CD4-positive, alpha-beta memory T cell (primary cell): ENCODE measurements at places on chromosomes 7 and 10. TPM values are rescaled to one million over a fixed set of nuclear protein-coding genes. Genes with fewer than 3 reads are reported as not detected.

GRCh38 chr7:71198887-71199286 is 66.9 kb downstream of the GALNT17 start:
- H3K27me3 ChIP-seq: no peaks in the 10 kb centered on the region
- H3K4me1 ChIP-seq: no peaks in the 10 kb centered on the region
- no peak overlapping the region for H3K27ac ChIP-seq

- no peaks in the 10 kb centered on the region for H3K36me3 ChIP-seq
- DNase-seq: no peak
- H3K4me3 ChIP-seq: no peak overlapping the region
- no peaks in the 10 kb centered on the region for H3K4me1 ChIP-seq
These were observed 40.0 kb upstream of the TRIL start for GRCh38 chr7:28998105-28998504.

DNA sequence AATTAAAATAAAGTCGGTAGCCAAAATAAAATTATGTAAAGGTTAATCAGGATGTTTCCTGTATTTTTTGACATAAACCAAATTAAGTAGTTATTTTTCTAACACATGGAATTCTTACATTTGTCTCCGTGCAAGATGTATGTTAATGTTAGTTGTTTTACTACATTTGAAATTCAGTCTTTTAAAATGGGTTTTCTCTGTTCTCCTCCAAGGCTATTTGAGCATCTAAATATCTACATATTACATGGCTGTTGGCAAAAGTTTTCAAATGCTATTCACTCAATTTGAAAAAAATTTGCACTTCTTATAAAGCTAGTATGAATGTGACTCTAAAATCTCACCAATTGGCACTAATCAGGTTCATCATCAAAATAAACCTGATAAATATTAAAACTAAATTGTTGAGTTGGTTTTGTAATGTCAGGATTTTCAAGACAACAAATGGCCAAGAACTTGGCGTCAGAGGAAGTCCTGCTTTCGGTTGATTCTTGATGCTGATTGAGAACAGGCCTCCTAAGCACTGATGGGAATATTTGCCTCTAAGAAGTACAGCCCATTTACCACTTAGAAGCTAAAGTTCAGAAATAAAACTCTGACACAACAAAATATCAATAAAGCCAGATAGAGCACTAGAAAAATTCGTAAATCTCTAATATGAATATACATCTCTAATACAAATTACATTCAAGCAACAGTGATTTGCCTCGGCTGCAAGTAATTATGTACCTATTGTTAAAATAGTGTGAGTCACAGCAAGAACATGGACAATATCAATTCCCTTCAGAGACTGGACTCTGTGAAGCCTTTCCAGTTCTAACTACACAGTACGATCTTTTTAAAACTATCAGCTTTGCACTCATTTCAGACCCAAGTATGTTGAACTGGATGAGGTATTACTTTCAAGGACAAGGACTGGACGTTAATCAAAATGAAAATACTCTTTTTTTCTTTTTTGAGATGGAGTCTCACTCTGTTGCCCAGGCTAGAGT is 733.1 kb upstream of the C7orf33 start:
- no peaks in the 10 kb centered on the region for H3K4me1 ChIP-seq
- no peak for DNase-seq
- no peak overlapping the region for H3K4me3 ChIP-seq
- H3K27ac ChIP-seq: no peak overlapping the region
- H3K27me3 ChIP-seq: no peaks in the 10 kb centered on the region

DNA sequence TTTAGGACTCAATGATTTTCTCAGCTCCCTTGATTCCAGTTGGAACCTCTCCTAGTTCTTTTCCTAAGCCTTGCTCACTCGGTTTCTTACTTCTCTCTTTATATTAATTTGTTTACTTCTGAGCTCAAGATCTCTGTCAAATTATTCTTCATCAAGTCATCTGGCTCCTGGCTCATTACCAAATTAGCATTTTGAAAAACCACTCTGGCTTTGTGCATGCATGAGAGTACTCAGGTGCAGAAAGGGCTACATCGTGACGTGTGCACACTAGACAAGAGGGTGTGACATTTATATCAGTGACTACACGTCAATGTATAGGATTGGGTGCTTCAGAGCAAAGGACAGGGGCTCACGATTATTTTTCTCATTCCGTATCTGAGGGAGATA is 645.7 kb upstream of the DPP6 start:
- no peak overlapping the region for H3K27ac ChIP-seq
- H3K4me3 ChIP-seq: no peak overlapping the region
- DNase-seq: no peak
- H3K4me1 ChIP-seq: no peaks in the 10 kb centered on the region
- H3K36me3 ChIP-seq: no peaks in the 10 kb centered on the region

DNA sequence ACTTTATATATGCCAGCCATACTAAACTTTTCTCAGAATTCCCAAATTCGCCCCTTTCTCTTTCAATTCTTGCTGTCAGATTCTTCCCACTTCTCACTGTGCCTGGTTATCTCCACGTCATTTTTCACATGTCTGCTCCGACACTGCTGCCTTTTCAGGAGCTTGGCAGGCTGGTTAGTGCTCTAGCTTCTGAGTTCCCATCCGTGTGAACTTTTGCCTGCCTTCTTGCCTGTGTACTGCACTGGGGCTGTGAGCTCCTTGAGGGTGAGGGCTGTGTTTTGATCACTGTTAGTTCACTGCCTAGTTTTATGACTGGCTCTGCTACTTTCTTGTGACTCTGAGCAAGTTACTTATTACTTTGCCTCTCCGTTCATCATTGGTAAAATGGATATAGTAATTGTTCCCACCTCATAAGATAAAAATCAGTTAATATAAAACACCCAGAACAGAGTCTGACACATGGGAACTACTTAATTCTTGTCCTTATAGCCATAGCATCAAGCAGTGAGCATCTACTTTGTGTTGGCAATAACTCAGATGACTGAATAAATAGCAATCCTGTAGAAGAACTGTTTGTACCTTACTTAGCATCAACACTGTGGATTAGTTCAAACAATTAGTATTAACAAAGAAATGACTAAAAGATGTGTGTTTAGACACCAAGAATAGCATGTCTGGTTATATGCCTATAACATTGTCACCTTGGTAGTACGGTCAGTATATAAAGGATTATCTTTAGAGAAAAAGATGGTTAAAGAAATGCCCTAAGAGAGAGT is 5.5 kb downstream of the GSTO1 start:
- peak overlapping the region; percentile 17 for H3K27ac ChIP-seq
- H3K36me3 ChIP-seq: peaks cover 30% of the 10 kb centered on the region
- H3K4me1 ChIP-seq: peaks cover 90% of the 10 kb centered on the region

GRCh38 chr10:106582291-106582690 is 582.2 kb downstream of the SORCS1 start:
- no peak for DNase-seq
- H3K27me3 ChIP-seq: no peaks in the 10 kb centered on the region
- H3K36me3 ChIP-seq: no peaks in the 10 kb centered on the region
- no peaks in the 10 kb centered on the region for H3K4me1 ChIP-seq
- no peak overlapping the region for H3K27ac ChIP-seq
- H3K4me3 ChIP-seq: no peak overlapping the region

- H3K27ac ChIP-seq: no peak overlapping the region
- no peak overlapping the region for H3K4me3 ChIP-seq
- DNase-seq: no peak
These were observed 234.0 kb upstream of the SP4 start for GRCh38 chr7:21193895-21194294.

GRCh38 chr10:12847361-12847975 is 154.0 kb downstream of the CCDC3 start:
- no peaks in the 10 kb centered on the region for H3K27me3 ChIP-seq
- no peak for DNase-seq
- H3K36me3 ChIP-seq: no peaks in the 10 kb centered on the region

- no peak overlapping the region for H3K27ac ChIP-seq
- H3K27me3 ChIP-seq: no peaks in the 10 kb centered on the region
- peaks cover 28% of the 10 kb centered on the region for H3K4me1 ChIP-seq
- peaks cover 10% of the 10 kb centered on the region for H3K36me3 ChIP-seq
- H3K4me3 ChIP-seq: no peak overlapping the region
These were observed 71.3 kb downstream of the CREB3L2 start for GRCh38 chr7:137930581-137930980.

DNA sequence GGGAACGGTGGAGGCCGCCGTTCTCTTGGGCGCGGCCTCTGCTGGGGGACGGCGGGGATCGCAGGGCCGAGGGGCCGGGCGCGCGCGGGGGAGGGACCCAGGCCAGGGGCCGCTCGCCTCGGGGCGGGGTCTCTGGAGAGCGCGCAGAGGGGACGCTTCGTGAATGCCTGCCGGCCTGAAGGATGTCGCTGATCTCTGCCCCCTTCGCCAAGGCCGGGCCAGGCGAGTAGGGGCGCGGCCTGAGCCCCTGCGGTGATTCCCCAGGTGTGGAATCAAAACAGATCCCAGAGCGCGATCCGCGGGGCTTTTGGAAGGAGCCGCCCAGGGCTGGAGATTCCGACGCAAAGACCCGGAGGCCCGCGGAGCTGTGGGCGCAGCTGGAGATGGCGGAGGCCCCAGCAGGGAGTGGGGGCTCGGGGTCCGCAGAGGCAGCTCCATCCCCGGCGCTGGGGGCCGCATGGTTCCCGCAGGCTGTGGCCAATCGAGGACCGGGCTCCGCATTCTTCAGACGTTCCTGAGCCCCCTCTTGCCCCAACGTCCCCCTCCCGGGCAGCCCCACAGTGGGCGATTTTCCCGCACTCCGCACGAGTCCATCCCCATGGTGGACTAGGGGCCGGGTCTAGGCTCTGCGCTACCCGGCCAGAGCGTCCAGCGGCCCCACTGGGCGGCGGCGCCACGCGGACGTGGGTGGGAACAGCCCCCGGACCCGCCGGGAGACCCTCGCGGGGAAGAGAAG is 166.0 kb downstream of the ACTR3B start:
- no peaks in the 10 kb centered on the region for H3K4me1 ChIP-seq
- no peaks in the 10 kb centered on the region for H3K36me3 ChIP-seq
- no peak for DNase-seq
- H3K27me3 ChIP-seq: no peaks in the 10 kb centered on the region
- no peak overlapping the region for H3K27ac ChIP-seq
- H3K4me3 ChIP-seq: no peak overlapping the region

- H3K4me1 ChIP-seq: no peaks in the 10 kb centered on the region
- H3K27ac ChIP-seq: no peak overlapping the region
- no peak overlapping the region for H3K4me3 ChIP-seq
These were observed 150.6 kb downstream of the DIP2C start for GRCh38 chr10:538895-539294.

- no peaks in the 10 kb centered on the region for H3K27me3 ChIP-seq
- H3K27ac ChIP-seq: no peak overlapping the region
These were observed 23.3 kb downstream of the PLCE1 start for GRCh38 chr10:94016727-94017714.

- DNase-seq: no peak
- no peaks in the 10 kb centered on the region for H3K36me3 ChIP-seq
- no peaks in the 10 kb centered on the region for H3K4me1 ChIP-seq
- H3K4me3 ChIP-seq: no peak overlapping the region
These were observed 94.8 kb downstream of the CPED1 start for GRCh38 chr7:121083138-121083789.

GRCh38 chr10:31759124-31759798 is 169.4 kb downstream of the ARHGAP12 start:
- peak overlapping the region; percentile 66 for H3K4me3 ChIP-seq
- H3K36me3 ChIP-seq: no peaks in the 10 kb centered on the region
- H3K4me1 ChIP-seq: peaks cover 10% of the 10 kb centered on the region
- peak overlapping the region; percentile 78 for H3K27ac ChIP-seq

DNA sequence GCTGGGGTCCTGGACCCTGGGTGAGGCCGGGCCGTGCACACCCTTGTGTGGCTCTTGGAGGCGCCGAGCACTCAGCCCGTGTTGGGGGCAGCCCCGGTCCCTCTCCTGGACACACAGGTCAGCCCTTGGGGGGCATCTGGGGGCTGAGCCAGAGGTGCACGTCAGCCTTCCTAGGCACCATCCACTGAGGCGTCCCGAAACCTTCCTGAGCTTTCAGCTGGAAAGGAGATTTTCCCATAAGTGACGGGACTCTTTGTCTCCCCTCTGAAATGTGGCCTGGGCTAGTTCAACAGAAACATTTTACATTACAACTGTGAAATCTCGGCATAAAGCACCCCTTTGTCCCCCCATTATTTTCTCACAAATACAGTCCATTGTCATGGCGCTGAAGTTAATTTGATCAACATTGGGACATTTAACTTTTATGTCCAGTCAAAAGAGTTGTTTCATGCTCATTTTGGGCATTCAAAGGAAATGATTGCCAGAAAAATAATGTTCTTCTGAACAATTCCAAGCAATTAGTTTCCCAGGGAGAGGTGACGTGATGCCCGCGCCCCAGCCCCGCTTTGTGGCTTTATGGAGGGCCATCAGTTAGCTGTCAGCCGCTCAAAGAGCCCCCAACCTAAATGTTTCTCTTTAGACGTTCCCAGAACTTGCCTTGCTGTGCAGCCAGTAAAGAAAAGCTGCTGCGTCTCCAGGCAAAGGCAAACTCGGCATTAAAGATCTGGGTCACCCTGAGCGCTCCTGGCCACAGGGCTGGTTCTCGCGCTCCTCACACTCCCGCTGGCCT is 70.8 kb downstream of the NKX6-2 start:
- H3K4me1 ChIP-seq: no peaks in the 10 kb centered on the region
- no peaks in the 10 kb centered on the region for H3K27me3 ChIP-seq
- H3K27ac ChIP-seq: no peak overlapping the region
- no peaks in the 10 kb centered on the region for H3K36me3 ChIP-seq
- DNase-seq: no peak

DNA sequence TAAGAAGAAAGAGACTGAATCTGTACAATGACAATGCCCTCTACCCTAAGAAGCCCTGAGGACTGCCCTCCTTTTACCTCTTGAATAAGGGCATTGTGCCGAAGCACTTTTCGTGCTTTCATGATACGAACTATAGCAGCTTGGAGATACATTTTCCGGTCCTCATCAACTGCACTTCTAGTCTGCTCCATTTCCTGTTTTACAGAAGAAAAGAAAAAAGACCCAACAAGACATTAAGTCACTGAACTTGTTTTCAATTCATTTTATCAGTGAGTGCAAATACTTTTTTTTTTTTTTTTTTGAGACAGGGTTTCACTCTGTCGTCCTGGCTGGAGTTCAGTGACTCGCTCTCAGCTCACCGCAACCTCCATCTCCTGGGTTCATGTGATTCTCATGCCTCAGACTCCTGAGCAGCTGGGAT is 78.4 kb downstream of the CUL2 start:
- no peaks in the 10 kb centered on the region for H3K27me3 ChIP-seq
- H3K4me3 ChIP-seq: no peak overlapping the region
- H3K36me3 ChIP-seq: peaks cover 21% of the 10 kb centered on the region

Gene EVX1
- not detected for total RNA-seq

Gene OGDHL
- total RNA-seq: not detected

Gene LIPF
- total RNA-seq: not detected

Gene ING3
- total RNA-seq: 26.5 TPM
